ENCODE measurements at places on chromosomes 7 and 10.

GRCh38 chr10:128274938-128275337, 148.7 kb upstream of the MKI67 start:
- DNase-seq, result no peak

DNA sequence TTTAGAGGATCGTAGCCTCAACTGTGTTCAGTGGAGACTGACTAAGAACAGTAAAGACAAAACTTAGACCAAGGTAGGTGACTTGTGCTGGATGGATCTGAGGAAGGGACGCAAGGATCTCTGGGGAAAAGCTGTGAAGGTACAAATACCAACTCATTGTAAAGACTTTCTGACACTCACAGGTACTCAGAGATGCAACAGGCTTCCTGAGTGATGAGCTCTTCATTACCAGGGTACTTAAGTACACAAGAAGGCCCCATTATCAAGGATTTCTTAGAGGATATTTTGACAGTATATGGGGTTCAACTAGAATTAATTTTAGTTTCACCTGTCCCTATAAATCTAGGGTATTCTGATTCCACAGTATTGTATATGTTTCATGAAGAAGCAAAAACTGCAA, 440.7 kb downstream of the PLXDC2 start:
- no peak for DNase-seq

- no peak for DNase-seq
Observed at GRCh38 chr7:37212556-37212955, 236.1 kb downstream of the ELMO1 start.

- no peak for DNase-seq
Observed at GRCh38 chr10:48336978-48337599, 30.6 kb downstream of the MAPK8 start.

DNA sequence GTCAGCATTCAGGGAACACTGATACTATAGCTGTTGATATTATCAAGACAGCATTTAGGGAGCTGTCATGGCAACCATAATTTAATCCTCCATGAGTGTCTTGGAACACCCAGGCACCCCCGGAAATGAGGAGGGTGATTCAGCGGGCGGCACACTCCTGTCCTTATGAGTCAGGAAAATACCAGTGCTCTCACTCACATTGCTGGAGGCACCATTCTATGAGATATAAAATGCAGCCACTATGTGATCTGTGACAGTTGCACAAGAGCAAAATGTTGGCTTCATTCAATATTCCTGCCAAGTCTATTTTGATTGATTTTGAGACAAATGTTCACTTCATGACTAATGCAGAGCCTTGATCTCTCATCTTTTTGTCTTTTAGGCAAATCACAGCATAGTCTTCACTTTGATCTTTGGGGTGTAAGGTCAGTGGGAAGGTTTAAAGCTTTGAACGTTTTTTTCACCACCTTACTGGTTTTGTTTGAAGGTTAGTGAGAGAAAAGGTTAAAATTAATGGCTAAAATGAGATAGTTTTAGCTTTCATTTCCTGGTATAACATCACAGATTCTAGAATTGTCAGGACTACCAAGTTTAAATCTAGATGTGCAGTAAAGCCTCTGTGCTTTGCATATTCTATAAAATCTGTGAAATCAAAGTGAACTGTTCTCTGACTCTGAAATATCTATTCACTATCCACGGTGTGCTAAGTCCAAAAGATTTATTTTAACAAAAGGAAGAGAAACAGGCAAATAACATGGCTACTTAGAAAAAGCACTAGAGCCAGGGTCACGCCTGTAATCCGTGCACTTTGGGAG, 12.4 kb upstream of the ARHGAP12 start:
- no peak for DNase-seq

DNA sequence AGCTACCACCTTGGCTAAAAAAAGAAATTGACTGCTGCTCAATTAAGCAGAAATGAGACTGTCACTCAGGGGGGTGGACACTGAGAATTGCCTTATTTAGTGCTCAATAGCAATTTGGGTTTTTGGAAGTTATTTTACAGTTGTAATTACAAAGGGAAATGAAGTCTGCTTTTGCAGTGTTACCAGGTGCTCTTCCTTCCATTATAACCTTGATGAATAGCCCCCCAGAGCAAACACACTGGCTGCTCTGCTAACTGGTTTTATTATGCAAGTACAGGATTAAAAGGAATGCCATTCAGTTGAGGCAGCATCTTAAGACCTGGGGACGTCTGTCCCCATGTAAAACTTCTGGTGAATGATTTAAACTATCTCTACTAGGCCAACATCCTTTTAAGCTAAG, 191.0 kb downstream of the EVX1 start:
- DNase-seq, result no peak

DNA sequence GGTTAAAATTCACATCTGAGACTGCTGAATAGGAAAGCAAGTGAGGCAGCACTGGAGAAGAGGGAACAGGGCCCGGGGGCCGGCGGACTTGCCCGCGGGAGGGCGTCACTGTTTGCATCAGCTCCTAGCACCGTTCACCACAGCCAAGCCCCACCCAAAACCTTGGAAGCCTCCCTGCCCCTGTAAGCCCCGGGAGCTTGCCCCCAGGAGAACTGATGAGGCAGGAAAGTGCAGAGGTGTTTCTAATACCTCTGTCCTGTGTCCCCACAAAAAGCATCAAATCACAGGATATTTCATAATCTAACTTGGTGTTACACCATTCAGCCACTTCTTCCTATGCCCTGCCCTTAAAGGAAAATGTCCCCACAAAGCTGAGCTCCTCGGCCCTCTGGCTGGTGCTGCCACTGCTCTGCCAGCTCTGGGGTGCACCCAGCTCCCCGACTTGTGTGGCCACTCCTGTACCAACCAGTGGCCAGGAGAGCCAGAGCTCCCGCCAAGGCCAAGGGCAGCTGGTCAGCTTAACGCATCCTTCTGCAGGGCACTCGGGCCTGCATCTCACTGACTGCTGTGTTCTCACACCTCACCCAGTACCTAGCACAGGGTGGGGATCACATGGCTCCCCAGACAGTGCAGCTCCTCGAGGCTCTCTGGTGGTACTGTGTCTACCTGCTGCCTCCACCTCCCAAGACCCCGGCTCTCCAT, 47.3 kb upstream of the CNPY1 start:
- DNase-seq, result no peak

- no peak for DNase-seq
Observed at GRCh38 chr10:58712982-58713381, 200.3 kb downstream of the BICC1 start.

Measured in ovary (tissue), 10 donors.